ENCODE measurements at places on chromosomes 4 and X.

GRCh38 chr4:103721251-103721650, 1.5 kb upstream of the TACR3 start:
- DNase-seq, result no peak

DNA sequence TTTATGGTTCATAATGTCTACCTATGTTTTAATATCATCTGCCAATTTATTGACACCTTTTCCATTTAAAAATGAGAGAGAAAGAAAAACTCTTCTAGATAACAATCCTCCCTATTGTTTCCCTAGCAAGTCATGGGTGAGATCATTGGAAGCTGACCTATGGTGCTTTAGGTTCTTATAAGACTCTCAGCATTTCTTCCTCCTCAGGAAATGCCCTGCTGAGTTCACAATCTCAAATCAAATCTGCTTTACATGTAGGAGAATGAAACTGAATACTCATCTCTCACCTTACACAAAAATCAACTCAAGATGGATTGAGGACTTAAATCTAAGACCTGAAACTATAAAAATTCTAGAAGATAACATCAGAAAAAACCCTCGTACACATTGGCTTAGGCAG, 267.4 kb downstream of the RAPGEF2 start:
- DNase-seq, result no peak

GRCh38 chr4:83759611-83760010, 223.7 kb downstream of the GPAT3 start:
- no peak for DNase-seq

DNA sequence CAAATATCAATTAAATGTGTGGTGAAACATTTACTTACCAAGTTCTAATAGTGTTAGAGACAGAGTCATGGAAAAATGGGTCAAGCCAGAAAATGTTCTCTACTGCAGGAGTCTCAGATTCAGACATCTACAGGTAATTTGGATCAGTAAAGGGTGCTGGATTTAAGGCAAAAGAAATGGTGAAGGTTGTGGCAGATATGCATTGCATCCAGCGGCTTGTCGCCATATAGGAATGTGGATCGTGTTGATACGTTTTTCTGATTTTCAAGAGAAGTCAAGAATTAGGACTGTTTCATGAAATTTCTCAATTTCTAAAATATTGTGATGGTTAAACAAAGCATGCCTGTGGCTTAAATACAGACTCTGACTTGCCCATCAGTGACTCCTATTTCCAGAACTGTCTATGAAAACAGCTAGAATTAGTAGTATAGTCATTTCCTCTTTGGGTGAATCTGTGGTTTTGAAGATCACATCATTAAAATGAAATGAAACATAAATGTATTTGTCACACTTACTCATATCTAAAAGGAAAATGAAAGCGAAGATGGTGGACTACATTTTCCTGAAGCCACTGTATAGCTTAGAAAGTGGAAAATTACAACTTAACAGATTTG, 110.1 kb upstream of the VEGFC start:
- DNase-seq, result peak; percentile 21

DNA sequence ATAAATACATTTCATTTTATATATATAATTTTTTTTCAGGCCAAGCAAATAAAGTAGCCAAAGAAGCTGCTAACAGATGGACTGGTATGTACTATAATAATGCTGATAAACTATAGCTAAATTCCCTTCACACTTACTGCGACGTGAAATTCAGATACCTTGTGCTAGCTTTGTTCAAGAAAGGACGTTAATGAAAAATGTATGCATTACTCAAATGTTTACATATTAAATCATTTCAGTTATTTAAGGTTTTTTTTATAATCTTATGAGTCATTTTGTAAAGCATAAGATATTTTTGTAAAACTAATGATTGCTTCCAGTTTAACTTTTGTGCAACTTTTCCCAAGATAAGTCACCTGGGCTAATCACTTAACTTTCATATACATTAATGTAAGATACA, 57.2 kb upstream of the TMEM131L start:
- no peak for DNase-seq

DNA sequence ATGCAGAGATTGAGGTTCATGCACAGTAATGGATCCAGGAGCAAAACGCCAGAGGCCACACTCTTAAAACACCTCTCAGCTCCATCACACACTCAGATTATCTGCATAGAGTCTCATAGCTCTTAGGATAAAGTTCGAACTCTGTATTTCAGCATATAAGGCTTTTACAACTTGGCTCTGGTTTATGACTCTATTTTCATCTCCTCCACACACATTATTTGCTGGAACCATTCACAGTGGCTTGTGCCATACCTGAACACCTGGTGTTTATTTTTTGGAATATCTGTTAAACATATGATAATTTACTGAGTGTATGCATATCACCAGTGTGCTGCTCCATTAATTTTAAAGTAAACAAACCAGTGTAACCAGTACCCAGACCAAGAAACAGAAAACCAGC, 27.2 kb downstream of the RASL11B start:
- no peak for DNase-seq

- DNase-seq, result no peak
Measured at GRCh38 chr4:1490654-1491327, 84.5 kb upstream of the NKX1-1 start.

- DNase-seq, result no peak
Measured at GRCh38 chr4:165458471-165458870, 79.7 kb downstream of the CPE start.

- DNase-seq, result no peak
Measured at GRCh38 chrX:17535229-17535628, 160.2 kb downstream of the NHS start.

- no peak for DNase-seq
Measured at GRCh38 chr4:113043591-113043990, 5.9 kb upstream of the ANK2 start.

DNA sequence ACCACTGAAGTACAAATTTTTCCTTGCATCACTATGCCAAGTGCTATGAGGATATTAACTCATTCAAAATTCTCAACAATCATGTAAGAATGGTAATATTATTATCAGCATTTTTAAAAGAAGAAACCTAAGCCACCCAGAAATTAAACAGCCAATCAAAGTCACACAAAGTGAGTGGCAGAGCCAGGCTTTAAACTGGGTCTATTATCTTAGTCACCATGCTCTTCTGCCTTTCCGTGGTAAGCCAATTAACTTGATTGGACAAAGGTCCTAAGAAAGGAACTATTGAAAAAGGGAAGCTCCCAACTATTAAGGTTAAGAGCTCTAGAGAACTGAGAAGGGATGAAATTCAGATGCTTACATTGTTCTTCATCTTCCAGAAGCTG, 111.5 kb downstream of the ASB9 start:
- DNase-seq, result no peak
